Right ventricle myocardium superior (tissue), 1 donor: ENCODE measurements at places on chromosomes 4 and X.

GRCh38 chr4:667545-667925 lies 6.5 kb downstream of the ATP5ME start:
- DNase-seq: no peak

DNA sequence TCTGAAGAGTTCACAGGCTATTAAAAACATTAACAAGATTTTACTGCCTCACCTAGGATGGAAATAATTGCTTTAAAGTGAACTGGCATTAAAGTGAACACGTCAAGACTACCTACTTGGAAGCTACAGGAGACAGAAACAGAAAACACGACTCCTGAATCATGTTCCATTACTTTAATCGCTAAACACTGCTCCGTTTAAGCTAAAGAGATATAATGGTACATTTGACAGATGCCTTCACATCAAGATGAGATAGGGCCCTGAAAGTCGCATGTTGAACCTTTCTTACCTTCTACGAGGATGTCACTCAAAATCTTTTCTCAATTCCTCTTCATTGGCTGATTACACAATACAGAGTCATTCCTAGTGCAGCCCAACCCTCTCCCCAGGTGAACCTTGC lies 206.3 kb upstream of the GATB start:
- DNase-seq: no peak

- no peak for DNase-seq
These were observed 987 bp downstream of the FREM3 start for GRCh38 chr4:143699331-143700045.

DNA sequence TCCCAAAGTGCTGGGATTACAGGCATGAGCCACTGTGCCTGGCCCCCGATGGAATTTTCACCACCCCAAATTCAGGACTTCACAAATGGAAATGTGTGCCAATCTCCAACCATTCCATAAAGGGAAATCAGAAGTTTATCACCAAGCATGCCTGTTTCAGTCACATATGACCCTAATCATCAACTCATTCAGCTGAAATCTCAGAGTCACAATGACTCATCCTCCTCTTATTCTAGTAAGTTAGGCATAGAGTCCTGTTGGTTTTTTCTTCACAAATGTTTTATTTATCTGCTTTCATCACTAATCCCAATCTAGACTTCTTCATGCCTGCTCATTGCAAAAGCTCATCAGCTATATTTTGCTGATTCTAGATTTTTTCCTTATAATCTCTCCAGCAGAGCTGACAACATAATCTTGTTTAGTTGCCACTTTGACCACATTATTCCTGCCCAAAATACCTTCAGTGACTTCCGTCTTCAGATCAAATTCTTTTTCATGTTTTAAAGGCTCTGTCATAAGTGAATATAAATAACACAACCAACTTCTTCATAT lies 83.3 kb downstream of the SLC7A11 start:
- DNase-seq: no peak

- DNase-seq: no peak
These were observed 73.1 kb downstream of the PHEX start for GRCh38 chrX:22105231-22105630.

- no peak for DNase-seq
These were observed 1591.7 kb upstream of the ADGRL3 start for GRCh38 chr4:59608466-59608865.

DNA sequence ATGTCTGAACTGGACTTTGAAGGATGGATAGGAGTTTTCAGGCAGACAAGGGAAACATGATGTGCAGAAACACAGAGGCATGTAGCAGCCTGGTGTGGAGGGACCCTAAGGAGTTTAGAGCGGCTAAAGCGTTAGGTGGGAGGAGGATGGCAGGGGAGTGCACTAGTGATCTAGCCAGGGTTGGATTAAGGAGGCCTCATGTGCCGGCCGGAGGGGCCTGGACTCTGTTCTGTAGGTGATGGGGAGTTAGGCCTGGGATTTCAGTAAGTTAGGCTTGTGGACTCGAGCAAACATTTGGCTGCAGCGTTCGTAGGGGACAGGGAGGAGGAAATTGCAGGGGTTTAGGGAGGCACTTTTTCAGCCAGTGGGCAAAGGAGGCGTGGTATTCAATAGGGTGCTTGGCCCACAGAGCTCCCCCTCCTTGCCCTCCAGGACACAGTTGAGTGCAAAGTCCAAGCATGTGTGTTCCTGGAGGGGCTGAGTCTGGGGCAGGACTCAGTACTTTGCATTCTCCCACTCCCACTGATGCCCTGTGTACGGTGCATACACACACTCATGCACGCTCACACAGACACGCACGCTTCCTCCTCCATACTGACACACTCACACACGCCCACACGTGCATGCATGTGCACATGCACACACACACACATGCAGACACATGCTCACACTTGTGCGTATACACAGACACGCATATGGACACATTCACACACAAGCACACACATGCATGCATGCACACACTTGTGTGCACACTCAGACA lies 18.6 kb downstream of the PSAPL1 start:
- DNase-seq: no peak

DNA sequence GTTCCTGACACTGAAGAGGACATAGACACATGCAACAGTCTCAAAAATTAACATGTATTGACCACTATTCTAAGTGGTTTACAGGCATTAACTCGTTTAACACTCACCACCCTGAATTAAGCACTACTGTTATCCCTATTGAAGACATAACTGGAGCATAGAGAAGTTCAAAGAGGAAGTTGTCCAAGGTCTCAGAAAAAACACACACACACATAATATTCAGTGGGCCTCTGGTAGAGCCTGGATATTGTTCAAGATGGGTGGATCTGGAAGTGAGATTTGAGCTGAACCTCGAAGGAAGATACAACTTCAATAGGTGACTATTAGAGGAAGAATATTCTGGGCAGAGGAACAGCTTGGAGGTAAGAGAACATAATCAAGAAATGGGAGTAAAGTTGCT lies 334.9 kb downstream of the HNRNPD start:
- no peak for DNase-seq

GRCh38 chr4:165288639-165289422 lies 38.6 kb upstream of the MSMO1 start:
- DNase-seq: no peak

DNA sequence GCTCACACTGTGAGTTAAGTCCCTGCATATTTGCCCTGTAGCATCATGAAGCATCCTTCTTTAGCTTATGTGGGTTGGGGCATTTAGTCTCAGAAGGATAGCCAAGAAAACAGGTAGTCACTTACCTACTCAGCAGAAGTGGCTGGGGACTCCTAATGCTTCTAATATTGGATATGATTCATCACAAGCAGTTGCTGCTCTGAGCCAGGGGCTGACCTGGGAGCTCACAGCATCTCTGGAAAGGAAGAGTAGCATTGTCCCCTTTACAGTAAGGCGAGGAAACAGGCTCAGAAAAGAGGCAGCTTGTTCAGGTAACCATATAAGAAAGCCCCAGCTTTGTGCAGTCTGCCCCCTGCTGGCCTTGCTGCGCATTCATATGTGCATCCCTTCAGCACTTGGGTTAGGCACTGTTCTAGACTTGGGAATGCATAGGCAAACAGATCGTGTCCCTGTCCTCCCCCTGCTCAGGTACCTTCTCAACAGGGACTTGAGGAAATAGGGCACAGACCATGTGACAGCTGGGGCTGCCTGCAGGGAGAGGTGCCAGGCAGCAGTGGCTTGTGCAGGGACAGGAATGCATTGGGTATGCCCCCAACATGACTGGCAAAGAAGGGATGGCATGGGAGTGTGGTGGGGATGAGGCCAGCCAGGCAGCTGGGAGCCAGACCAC lies 35.7 kb upstream of the TBC1D14 start:
- peak; percentile 88 for DNase-seq

GRCh38 chr4:70721747-70722146 lies at the start of gene RUFY3:
RUFY3 (plus strand) TSS chr4:70721964; CDS start chr4:70722574, 610 bp downstream.
- DNase-seq: no peak

GRCh38 chr4:120319046-120319767 lies 252.6 kb upstream of the MAD2L1 start:
- no peak for DNase-seq

- DNase-seq: no peak
These were observed 96.6 kb upstream of the IL13RA1 start for GRCh38 chrX:118630848-118631247.

DNA sequence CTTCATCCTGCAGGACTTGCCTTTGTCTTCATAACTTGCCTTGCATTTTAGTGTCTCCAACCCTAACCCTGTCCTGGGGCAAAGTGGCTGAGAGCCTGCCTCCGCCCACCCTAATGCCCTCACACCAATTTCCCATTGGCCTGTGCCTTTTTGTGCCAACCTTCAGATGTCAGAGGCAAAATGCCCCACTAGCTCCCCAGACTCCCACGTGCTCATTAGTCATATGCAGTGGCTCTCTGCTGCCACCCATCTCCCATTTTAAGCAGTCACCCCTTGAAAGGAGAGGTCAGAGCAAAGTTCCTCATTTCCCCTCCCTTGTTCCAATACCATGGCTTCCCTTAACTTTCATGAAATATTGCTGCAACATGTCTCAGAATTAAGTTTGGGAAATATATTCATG lies 74.8 kb upstream of the PASD1 start:
- no peak for DNase-seq

- no peak for DNase-seq
These were observed 1065.7 kb upstream of the FTHL17 start for GRCh38 chrX:32137525-32137924.

- DNase-seq: peak; percentile 66
These were observed 219.5 kb downstream of the TMEM47 start for GRCh38 chrX:34437586-34437985.

- peak; percentile 24 for DNase-seq
These were observed 877 bp upstream of the NKX1-1 start for GRCh38 chr4:1406981-1407656.

DNA sequence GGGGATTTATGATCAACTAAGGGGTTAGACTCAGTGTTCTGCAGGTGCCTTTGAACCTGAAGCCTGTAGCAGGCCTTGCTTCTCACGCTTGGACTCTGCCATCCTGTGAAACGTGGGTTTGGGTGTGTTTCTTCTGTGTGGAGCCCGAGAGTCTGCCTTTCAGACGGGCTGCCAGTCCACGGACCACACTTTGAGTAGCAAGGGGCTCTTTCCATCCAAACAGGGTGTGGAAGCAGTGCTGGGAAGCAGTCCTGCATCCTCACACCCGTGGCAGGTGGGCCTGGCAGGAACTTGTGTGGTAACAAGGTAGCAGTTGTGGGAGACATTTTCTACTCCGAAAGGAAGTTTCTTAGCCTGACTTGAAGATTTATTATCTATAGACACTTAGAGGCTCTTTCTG lies 22.7 kb downstream of the RGS12 start:
- DNase-seq: peak; percentile 30

- DNase-seq: no peak
These were observed 231.0 kb downstream of the LDB2 start for GRCh38 chr4:16667464-16667863.

DNA sequence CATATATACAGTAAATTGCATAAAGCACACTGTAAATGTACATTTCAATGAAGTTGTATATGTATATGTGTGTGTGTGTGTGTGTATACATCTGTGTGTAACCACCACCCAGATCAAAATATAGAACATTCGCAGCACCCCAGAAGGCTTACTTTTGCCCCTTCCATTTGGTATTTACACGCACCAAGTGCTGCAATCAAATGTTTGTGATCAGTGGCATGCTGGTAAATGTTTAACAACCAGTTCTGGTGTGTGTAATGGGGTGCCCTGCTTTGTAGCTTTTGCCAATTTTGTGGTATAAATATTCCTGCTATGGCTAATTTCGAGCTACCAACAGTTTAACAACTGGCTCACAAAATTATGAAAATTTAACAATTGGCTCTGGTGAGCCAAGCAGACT lies 101.3 kb downstream of the RTL5 start:
- DNase-seq: no peak

- DNase-seq: no peak
These were observed 83.5 kb downstream of the PRKG2 start for GRCh38 chr4:81131563-81131962.

DNA sequence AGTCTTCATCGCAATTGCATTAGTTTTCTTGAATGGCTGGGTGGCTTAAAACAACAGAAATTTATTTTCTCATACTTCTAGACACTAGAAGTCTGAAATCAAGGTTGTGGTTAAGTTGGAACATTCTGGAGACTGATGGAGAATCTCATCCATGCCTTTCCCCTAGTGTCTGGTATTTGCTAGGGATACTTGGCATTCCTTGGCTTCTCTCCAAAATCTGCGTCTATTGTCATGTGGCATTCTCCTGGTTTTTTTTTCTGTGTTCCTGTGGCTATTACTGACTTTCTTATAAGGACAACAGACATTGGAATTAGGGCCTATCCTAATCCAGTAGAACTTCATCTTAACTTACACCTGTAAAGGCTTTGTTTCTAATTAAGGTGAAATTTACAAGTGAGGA lies 272.8 kb upstream of the EPHA5 start:
- DNase-seq: no peak

- no peak for DNase-seq
These were observed 71.1 kb upstream of the ZCCHC13 start for GRCh38 chrX:74232859-74233258.

GRCh38 chr4:133156096-133156495 lies 7.0 kb downstream of the PCDH10 start:
- no peak for DNase-seq

DNA sequence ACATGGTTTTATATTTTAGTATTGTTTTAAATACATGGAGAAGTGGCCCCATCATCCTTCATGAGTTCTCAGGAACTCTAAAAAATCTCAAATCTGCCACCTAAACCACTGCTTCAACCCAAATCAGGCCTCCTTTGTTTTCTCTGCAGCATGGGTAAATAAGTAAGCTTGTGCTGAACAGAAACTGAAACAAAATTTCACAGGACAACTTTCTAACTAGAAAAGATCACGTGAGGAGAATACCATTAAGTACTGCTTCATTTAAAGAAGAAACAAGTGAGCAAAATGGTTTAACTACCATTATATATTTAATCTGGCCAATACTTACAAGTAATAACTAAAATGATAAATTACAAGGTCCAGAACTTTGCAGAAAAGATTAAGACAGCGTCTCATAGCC lies 2.5 kb downstream of the ARAP2 start:
- no peak for DNase-seq

- DNase-seq: peak; percentile 55
These were observed 223.9 kb upstream of the ANKRD50 start for GRCh38 chr4:124936427-124936826.
